ENCODE measurements at places on chromosomes 13 and 19. TPM values are rescaled to one million over a fixed set of nuclear protein-coding genes. Genes with fewer than 3 reads are reported as not detected.

DNA sequence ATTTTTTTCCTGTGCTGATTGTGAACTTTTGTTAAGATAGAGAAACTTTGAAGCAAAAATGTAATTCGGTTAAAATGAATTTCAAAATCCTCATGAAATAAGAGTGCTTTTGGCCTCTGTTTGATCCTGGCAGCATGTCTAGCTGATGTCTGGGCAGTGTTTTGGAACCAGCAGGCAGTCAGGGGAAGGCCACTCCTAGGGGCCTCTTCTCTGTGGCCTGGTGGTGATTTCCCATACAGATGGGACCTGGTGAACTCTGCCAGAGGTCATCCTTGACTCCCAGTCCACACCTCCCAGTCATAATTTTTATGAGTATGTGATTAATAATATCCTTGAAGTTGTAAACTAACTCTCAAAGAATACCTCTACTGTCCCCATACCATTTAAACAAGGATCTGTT lies 226.6 kb downstream of the PCCA start:
- DNase-seq: no peak

- no peak for DNase-seq
These were observed 4.6 kb upstream of the CACNG8 start for GRCh38 chr19:53958168-53958571.

GRCh38 chr13:102136735-102137296 lies 265.0 kb downstream of the FGF14 start:
- DNase-seq: no peak

Gene CABP5
- not detected for total RNA-seq
